Stimulated activated CD8-positive, alpha-beta memory T cell treated with anti-CD3 and anti-CD28 coated beads, Interleukin-4, amount 100 ng/mL, for 4 hours (primary cell): ENCODE measurements at places on chromosomes 5 and 9.

- DNase-seq = no peak
Measured at GRCh38 chr9:122844137-122844536, 15.7 kb upstream of the PDCL start.

GRCh38 chr9:33170464-33171415, 3.6 kb upstream of the B4GALT1 start:
- no peak for DNase-seq

GRCh38 chr9:65411336-65411735, 126.3 kb upstream of the FOXD4L5 start:
- DNase-seq = no peak

DNA sequence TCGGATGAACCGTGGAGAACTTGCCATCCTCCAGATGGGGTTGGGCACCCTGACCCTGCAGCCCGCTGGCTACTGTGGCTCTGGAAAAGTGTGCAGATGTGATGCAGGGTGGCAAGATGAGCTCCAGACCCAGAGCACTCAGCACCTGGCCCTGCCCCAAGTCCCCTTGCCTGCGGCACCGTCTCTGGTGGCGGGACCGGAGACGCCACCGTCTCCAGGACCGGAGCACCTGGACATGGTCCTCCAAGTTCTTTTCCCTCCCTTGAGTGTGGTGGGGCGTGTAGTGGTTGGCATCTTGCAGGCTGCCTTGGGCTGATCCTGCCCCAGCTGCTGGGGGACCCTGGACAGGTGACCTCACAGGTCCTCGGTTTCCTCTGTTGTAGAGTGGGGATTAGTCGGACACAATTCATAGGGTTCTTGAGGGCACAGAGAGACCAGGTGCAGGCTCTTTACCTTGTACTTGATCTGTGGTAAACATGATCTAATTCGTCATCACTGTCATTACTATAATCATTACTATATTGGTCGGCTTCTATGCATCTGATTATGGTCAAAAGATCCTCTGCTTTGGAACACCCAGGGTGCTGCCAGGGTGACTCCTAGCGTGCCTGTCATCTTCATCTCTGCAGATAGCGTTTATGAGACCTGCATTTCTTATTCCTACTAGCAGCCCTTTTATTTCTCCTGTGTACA, 83.5 kb downstream of the COL5A1 start:
- no peak for DNase-seq

GRCh38 chr9:126125177-126125576, 201.5 kb upstream of the MVB12B start:
- no peak for DNase-seq

DNA sequence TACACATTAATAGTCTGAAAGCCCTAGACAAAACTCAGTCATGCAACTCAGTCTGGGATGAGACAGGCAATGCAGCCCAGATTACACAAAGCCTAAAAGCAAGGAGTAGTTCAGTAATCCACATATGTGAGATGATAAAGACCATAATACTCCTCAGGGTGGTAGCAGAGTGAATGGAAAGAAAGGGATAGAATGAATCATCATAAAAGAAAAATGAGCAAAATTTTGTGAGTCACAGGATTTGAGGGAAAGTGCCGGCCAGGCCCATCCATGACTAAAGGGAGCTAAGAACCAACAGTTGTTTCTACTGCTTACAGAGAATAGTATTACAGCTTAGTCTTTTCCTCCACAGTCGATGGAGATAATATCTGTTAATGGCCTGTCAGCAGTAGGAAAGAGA, 90.0 kb upstream of the POU5F2 start:
- DNase-seq = no peak
